ENCODE measurements at places on chromosomes 7 and 10. TPM values are rescaled to one million over a fixed set of nuclear protein-coding genes. Genes with fewer than 3 reads are reported as not detected.

SFTPD gene
- total RNA-seq: 0.70 TPM

POLR2J gene
- total RNA-seq: 32.2 TPM

GPR26 gene
- total RNA-seq: 0.07 TPM

PTF1A gene
- total RNA-seq: not detected

SPDYE8 gene
- not detected for total RNA-seq
